Ovary (tissue), 10 donors: ENCODE measurements at places on chromosomes 1 and 21. TPM values are rescaled to one million over a fixed set of nuclear protein-coding genes. Genes with fewer than 3 reads are reported as not detected.
A peak's percentile ranks its signal among the peaks of the same experiment; 100 is the strongest.

DNA sequence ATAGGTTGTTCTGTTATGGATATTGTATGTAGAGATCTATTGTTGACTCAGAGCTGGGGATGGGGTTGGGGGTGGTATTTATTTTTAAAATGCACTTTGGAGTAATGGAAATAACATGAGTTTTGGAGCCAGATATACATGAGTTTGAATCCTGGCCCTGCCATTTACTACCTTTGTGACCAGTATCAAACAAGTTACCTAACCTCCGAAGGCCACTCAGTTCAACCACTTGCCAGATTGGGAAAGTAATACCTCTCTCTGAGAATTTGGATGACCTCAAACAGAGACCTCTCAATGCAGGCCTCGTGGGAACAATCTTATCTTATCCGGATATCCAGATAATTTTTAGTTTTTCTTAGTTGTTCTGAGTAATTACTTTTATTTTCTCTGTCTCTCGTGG is 181.0 kb downstream of the FGGY start:
- DNase-seq = no peak
- no peaks in the 10 kb centered on the region for H3K36me3 ChIP-seq
- H3K27ac ChIP-seq = no peak overlapping the region
- H3K27me3 ChIP-seq = no peaks in the 10 kb centered on the region
- no peaks in the 10 kb centered on the region for H3K4me1 ChIP-seq

DNA sequence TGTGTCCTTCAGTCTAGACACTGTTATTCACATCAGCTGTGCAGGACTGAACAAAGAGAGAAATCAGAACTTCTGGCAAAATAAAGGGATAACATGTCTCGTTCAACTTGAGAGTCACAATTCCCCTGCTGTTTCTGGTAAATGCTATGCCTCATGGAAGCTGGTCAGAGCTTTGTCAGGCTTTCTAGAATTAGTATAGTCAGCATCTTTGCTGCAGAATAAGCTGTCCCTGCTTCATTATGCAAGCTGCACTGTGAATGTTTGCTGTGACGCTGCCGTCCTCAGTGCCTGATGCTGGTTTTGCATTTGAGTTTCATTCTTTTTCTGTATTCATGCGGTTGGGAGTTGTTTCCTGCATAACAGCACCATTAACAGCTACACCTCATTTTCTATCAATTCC is 96.4 kb upstream of the KCNJ6 start:
- H3K4me3 ChIP-seq = no peak overlapping the region
- no peaks in the 10 kb centered on the region for H3K27me3 ChIP-seq
- H3K36me3 ChIP-seq = no peaks in the 10 kb centered on the region
- no peaks in the 10 kb centered on the region for H3K4me1 ChIP-seq
- H3K27ac ChIP-seq = no peak overlapping the region

- no peak for DNase-seq
- H3K27me3 ChIP-seq = no peaks in the 10 kb centered on the region
- no peaks in the 10 kb centered on the region for H3K36me3 ChIP-seq
- no peaks in the 10 kb centered on the region for H3K4me1 ChIP-seq
- H3K4me3 ChIP-seq = no peak overlapping the region
These were observed 931.7 kb upstream of the B3GALT2 start for GRCh38 chr1:194118086-194118485.

Gene BMP8B
- 0.95 TPM for total RNA-seq

DNA sequence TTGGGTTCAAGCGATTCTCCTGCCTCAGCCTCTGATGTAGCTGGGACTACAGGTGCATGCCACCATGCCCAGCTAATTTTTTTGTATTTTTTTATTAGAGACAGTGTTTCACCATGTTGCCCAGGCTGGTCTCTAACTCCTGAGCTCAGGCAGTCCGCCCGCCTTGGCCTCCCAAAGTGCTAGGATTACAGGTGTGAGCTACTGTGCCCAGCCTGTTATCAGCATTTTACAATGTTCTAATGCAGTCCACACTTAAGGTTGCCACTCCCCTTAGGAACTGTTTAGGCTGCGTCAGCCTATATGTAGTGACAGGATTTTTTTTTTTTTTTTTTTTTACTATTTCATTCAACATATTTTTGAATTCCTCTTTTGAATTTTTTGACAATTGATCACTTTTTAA is 30.2 kb downstream of the AGPAT3 start:
- no peak for DNase-seq
- H3K4me1 ChIP-seq = no peaks in the 10 kb centered on the region
- no peak overlapping the region for H3K27ac ChIP-seq
- no peaks in the 10 kb centered on the region for H3K27me3 ChIP-seq
- H3K36me3 ChIP-seq = no peaks in the 10 kb centered on the region

Gene FAM151A
- not detected for total RNA-seq

- H3K36me3 ChIP-seq = no peaks in the 10 kb centered on the region
- no peak for DNase-seq
These were observed 9.1 kb downstream of the INKA2 start for GRCh38 chr1:111729946-111730681.

- H3K27ac ChIP-seq = no peak within 1 kb of the TSS
- peak within 1 kb of the TSS; percentile 21 for H3K4me3 ChIP-seq
- H3K27me3 ChIP-seq = peaks cover 9% of the 10 kb centered on the region
- DNase-seq = peak; percentile 49
- H3K36me3 ChIP-seq = no peaks in the 10 kb centered on the region
These were observed at the start of gene NTRK1 for GRCh38 chr1:156860628-156861423. Gene NTRK1, plus strand, starts transcription at chr1:156860865. Its CDS starts 70 bp downstream, at chr1:156860935.

Gene NPHS2
- total RNA-seq = not detected

DNA sequence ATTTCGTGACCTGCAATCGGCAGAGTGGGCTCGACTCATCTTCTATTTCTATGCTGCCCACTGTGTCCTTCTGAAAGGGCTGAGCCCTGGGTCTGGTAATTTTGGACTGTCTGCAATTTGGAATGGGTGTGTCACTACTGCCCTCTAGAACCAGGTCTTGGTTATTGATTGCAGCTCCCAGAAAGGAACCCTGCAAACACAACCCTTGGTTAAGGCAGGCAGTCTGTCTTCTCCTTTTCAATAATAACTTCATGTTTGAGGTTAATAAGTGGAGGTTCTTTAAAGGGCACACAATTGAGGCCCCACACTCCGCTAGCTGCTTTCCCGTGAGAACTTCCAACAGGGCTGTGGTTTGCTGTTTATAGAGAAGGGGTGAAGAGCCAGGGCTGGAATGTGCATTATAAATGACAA is 79.9 kb upstream of the LYST start:
- peaks cover 5% of the 10 kb centered on the region for H3K4me1 ChIP-seq
- no peaks in the 10 kb centered on the region for H3K36me3 ChIP-seq
- H3K4me3 ChIP-seq = no peak overlapping the region
- no peak for DNase-seq
